ENCODE measurements at places on chromosomes 2 and 18.

DNA sequence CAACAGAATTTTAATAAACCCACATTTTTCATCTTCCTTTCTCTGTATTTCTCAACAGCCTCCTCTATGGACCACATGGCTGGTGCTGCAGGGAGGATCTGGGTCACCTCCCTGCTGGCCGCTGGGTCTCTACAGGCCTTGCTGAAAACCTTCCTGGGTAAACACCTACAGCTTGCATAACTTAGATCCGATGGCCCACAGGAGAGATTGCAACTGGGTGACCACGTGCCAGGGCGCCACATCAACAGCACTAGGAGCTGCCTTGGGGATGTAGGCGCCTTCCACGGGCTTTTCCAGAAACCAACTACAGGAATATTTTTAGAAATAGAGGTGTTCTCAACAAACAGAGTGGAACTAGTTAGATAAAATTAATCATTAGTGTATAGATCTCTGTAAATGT lies 19.4 kb downstream of the TMEM18 start:
- no peak for DNase-seq

GRCh38 chr18:3328532-3328931 lies 66.6 kb downstream of the MYL12B start:
- no peak for DNase-seq

DNA sequence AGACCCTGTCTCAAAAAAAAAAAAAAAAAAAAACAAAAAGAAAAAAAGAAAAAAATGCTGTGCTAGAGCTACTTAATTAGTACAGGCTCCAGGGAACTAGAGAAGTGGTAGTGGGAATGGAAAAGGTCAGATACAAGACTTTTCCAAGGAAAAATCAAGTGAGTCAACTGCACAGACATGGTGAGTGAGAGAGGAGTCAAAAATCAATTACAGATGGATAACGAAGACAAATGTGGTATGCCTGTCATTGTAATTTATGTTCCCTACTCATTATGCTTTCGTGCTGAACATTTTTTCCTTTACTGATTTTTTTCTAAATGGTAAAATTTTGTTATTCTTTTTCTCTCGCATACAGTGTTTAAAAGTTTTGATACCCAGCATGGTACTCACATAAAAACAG lies 111.5 kb downstream of the MDH1 start:
- no peak for DNase-seq

GRCh38 chr2:216492597-216493333 lies 5.9 kb upstream of the RPL37A start:
- no peak for DNase-seq

DNA sequence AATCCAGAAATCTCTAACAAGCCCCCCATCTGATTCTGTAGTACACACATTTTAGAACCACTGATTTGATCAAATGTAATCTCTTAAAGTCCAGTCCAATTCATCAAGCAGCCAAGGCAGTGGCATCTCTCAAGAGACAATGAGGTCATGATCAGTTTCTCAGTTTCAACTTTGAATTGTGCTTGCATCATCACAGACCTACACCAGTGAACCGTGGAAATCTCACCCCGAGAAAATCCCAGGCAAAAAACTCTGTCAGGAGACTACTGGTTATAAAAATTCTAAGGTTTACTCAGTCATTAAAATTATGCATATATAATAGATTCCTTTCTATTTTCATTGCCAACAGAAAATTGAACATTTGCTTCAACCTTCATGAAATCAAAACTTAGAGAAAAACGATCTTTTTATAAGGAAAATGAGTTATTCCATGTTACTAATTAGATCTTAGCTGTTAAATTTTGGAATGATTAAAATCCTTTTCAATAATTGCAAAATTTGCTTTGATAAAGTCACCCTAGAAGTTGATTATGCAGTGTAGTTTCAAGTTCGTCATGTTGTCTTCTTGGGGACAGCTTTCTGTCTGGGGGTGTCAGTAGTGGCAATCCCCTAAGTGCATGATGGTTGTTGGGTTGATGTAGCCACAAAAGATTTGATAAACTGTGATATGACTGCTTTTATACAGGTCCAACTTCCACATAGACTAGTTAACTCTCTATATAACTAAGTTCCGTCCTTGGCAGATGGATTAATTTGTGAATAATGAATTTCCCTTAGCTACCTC lies 235.0 kb downstream of the CAMKMT start:
- DNase-seq = no peak

GRCh38 chr2:7655629-7656028 lies 738.4 kb downstream of the RNF144A start:
- no peak for DNase-seq

DNA sequence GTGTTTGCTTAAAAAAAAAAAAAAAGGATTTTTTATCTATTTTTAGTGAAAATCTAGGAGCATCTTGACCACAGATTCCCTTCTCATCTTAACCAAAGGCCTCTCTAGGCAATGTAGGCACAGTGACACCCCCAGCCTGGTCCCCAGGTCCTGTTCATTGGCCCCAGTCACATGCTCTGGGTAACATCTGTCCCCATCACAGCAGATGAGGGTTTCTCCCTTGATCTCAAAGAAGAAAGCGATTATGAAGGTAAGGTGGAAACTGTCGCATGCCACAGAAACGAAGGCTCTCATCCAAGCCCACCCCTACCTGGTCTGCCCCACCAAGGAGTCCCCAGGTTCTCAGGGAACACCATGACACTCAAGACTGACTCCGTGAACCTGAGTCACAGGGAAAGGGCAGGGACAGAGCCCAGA lies 4.7 kb downstream of the HS6ST1 start:
- no peak for DNase-seq

GRCh38 chr2:71801556-71801955 lies 346.1 kb downstream of the CYP26B1 start:
- no peak for DNase-seq

- DNase-seq = no peak
These were observed 9.5 kb upstream of the NGEF start for GRCh38 chr2:233022561-233022960.

GRCh38 chr2:221569425-221569845 lies 2.7 kb downstream of the EPHA4 start:
- DNase-seq = no peak

DNA sequence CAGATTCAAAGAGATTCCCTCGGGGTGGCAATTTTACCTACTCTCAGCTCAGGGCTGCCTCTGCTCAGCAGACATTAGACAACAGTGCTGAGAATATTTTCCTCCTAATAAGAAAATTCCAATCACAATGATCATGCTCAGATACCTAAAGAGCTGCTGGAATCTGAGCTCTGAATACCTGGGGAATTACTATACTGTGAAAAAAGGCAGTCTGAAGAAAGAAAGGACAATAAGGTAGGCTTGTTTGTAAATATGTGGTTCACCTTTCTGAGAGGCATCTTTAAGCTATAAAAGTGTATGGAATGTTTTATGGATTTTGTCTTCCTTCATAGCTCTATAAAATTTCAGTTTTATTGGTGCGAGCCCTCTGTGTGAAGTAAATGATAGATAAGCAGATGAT lies 34.2 kb upstream of the FAM98A start:
- no peak for DNase-seq

GRCh38 chr2:230680463-230681170 lies 32.0 kb upstream of the CAB39 start:
- DNase-seq = no peak

- no peak for DNase-seq
These were observed 125.3 kb downstream of the SH3RF3 start for GRCh38 chr2:109254174-109254904.

DNA sequence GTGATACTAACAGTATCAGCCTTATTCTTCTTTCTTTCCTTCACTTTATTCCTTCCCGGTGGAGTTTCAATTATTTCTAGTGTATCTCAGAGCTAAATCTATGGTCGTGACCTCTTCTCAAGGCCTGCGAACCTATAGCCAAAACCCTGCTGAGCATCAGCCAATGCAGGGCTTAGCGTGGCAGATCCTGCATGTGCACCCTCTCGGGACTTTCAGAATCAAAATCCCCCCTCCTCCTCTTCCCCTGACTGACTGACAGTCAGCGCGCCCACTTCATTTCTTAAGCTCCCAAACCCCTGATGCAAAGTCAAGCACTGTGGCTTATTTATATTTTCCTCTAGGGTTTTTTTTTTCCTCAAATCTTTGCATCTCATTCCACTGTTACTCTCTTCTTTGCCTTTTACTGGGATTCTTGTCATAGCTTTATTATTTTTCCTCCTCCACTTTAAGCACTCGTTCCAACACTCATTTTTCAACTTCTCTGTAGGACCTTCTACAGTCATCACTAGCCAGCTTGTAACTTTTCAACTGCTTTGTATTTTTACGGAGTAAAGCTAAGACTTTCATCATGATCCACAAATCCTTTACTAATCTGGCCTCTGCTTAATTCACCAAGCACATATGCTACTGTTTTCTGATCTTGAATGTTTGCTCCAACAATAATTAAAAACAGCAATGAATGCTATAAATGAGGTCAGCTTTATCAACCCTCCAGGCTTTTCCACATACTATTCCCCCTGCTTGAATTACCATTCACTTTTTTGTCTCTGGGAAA lies 896.5 kb upstream of the PIK3C3 start:
- no peak for DNase-seq

DNA sequence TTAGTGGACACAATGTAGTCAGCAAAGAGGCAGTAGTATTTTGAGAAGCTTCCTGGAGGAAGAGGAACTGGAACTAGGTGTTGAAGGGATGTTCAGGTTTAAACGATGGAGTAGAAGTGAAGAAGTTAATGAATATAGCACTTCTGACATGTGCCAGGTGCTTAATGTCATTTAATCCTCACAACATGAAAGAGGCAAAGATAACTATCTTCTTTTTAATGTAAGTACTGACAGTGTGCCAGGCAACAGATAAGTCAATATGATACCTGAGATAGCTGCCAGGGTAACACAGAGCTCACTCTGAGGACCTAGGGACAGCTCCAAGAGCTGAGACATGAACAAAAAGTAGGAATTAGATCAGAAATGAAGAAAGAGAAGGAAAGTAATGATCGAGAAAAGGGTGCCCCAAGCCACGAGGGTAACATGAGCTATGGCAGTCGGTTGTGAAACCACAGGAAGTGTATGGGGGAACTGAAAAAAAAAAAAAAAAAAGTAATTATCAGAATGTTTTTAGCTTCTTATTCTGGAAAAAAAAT lies 140.7 kb downstream of the RNF144A start:
- peak; percentile 61 for DNase-seq

GRCh38 chr18:37661478-37661877 lies 95.9 kb upstream of the CELF4 start:
- no peak for DNase-seq

GRCh38 chr2:186894478-186894877 lies 45.5 kb upstream of the ZSWIM2 start:
- DNase-seq = no peak

Data from HL-60 (cell line).